GM23248 (cell line): ENCODE measurements at places on chromosomes 4 and X. TPM values are rescaled to one million over a fixed set of nuclear protein-coding genes. Genes with fewer than 3 reads are reported as not detected.

DNA sequence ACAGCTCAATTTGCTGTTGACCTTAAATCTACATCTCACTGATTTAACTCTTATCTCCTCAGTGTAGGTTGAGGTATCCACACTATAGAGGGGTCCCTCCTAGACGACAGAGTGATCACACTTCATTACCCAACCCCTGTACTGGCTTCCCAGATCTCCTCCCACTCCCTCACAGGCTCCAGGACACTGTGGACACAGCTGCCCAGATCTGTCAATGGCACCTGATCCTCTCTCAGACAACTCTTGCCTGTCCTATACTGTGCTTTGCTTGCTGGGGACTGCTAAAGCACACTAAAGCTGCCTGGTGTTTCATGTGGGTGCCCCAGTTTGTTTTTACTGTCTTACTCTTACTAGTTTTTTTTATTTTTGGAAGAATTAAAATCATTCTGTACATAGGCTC lies 27.9 kb downstream of the RAB40AL start:
- no peak overlapping the region for H3K4me3 ChIP-seq
- no peaks in the 10 kb centered on the region for H3K27me3 ChIP-seq
- no peak for DNase-seq

GRCh38 chr4:175435381-175435783 lies 376.7 kb downstream of the GPM6A start:
- no peak for DNase-seq
- no peaks in the 10 kb centered on the region for H3K36me3 ChIP-seq
- H3K4me1 ChIP-seq, result no peaks in the 10 kb centered on the region

GRCh38 chr4:125359960-125360634 lies 45.3 kb downstream of the FAT4 start:
- DNase-seq, result peak; percentile 7
- H3K27me3 ChIP-seq, result no peaks in the 10 kb centered on the region
- H3K4me3 ChIP-seq, result peak overlapping the region; percentile 12; the same call in 1 of the 2 replicates
- no peak overlapping the region for H3K27ac ChIP-seq
- H3K36me3 ChIP-seq, result no peaks in the 10 kb centered on the region

DNA sequence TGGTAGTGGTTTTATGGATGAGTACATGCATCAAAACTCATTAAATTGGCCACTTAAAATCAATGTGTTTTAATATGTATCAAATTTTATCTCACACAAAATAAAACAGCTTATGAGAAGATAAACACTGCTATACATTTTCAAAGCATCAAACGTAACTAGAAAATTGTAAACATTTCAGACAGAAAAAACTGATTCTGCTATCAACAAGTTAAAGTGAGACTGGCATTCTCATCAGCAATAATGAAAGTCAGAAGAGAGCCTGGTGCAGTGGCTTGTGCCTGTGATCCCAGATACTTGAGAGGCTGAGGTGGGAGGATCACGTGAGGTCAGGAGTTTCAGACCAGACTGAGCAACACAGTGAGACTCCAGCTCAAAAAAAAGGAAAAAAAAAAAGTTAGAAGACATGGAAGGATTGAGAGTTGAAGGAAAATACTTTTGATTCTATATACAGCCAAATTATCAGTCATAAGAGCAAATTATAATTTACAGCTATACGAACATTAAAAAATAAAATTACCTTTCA lies 2.9 kb downstream of the TBCK start:
- peaks cover 56% of the 10 kb centered on the region for H3K4me1 ChIP-seq
- H3K27me3 ChIP-seq, result no peaks in the 10 kb centered on the region
- DNase-seq, result no peak
- peak overlapping the region; percentile 49 for H3K4me3 ChIP-seq
- peak overlapping the region; percentile 74 for H3K27ac ChIP-seq

DNA sequence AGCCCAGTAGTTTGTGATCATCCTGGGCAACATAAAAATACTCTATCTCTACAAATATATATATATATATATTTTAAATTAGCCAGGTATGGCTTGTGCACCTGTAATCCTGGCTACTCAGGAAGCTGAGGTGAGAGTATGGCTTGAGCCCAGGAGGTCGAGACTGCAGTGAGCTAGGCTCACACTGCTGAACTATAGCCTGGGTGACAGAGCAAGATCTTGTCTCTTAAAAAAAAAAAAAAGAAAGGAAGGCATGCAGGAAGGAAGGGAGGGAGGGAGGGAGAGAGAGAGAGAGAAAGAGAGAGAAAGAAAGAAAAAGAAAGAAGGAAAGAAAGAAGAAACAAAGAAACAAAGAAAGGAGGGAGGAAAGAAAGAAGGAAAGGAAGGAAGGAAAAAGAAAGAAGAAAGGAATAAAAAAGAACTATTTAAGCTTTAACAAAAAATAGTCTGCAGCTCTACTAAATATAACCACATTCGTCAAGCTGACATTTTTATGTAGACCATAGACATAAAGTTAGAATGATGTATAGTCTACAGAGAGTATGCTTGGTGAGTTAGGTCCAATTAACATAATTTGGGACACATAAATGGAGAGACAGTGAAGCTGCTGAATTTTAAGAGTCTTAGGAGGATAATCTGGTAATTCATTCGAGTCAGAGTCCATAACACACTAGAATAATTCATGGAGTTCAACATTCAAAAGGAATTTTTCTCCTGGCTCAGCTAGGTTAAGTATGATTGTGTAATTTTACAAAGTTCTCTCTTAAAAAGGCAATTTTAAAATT lies 111.9 kb downstream of the GLRA3 start:
- DNase-seq, result no peak
- no peaks in the 10 kb centered on the region for H3K36me3 ChIP-seq
- no peaks in the 10 kb centered on the region for H3K4me1 ChIP-seq
- H3K27me3 ChIP-seq, result peaks cover 13% of the 10 kb centered on the region; the same call in 1 of the 2 replicates
- H3K4me3 ChIP-seq, result no peak overlapping the region

DNA sequence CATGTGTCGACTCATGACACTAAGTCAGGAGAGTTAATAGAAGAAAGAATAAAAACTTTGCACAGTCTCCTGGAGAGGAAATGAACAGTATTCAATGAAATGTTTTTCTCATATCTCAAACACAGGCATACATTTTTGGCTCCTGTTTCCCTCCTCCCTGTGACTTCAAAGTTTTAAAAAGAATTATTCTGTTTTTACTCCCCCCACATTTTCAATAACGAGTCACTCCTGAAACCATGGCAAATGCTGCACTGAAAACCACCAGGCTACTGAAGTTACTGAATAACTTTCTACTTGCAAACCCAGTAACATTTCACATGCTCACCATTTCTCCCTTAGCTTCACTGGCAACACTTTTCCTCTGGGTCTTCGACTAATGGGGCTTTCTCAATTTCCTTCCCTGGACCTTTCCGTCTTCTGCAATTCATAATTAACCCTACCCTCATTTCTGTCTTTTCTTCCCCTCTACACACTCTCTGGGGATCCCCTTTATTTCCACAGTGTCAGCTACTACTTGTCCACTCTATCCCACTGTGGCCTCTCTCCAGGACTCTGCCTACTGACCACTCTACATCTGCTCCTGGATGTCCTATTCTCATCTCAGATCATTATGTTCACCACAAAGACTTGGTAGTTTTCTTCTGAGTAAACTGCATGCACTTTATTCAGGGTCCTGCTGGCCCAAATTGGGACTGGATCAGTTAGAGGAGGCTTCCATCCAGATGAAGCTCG lies 225.8 kb upstream of the ETNPPL start:
- H3K36me3 ChIP-seq, result no peaks in the 10 kb centered on the region
- no peak overlapping the region for H3K4me3 ChIP-seq
- no peaks in the 10 kb centered on the region for H3K27me3 ChIP-seq
- DNase-seq, result peak; percentile 50
- no peak overlapping the region for H3K27ac ChIP-seq

- no peaks in the 10 kb centered on the region for H3K36me3 ChIP-seq
- no peak for DNase-seq
- H3K4me1 ChIP-seq, result no peaks in the 10 kb centered on the region
Observed at GRCh38 chrX:100247826-100248225, 162.2 kb downstream of the PCDH19 start.

DNA sequence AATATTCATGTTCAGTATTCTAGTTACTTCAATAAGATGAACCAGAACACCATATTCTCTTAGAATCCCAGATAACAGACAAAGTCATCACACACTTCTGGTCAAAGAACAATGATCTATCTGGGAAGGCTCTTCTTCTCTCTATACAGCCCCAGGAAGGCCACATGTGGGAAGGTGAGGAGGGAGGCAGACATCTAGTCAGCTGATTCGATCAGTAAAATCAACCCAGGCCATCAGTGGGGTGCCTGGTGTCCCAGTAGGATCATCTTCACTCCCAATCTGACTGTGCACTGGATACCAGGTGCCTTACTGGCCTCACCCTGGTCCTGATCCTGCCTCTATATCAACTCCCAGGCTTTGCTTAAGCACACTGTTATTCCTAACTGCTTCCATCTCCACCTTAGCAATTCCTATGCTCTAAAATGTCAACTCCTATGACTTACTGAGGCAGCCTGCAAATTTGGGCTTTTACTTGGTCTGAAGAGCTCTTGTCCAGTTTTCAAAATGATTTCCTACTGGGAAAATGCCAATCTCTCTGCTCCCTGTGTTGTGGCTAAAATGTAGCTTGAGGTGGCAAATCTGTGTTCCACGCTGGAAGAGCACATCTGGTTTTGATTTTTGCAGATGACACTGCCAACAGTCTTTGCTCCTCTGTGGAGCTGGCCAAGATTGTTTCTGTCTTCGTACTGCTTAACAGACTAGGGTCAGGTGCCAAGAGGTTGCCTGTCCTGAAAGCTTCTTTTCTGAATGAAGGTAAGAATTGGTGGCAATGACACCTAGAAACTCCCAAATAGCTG lies 128.7 kb downstream of the MGST2 start:
- no peaks in the 10 kb centered on the region for H3K27me3 ChIP-seq
- H3K36me3 ChIP-seq, result no peaks in the 10 kb centered on the region
- no peak overlapping the region for H3K4me3 ChIP-seq
- H3K27ac ChIP-seq, result no peak overlapping the region
- peaks cover 20% of the 10 kb centered on the region for H3K4me1 ChIP-seq

- H3K27me3 ChIP-seq, result no peaks in the 10 kb centered on the region
- H3K4me1 ChIP-seq, result no peaks in the 10 kb centered on the region
- H3K36me3 ChIP-seq, result no peaks in the 10 kb centered on the region
Observed at GRCh38 chr4:41052287-41052686, 162.1 kb downstream of the APBB2 start.

DNA sequence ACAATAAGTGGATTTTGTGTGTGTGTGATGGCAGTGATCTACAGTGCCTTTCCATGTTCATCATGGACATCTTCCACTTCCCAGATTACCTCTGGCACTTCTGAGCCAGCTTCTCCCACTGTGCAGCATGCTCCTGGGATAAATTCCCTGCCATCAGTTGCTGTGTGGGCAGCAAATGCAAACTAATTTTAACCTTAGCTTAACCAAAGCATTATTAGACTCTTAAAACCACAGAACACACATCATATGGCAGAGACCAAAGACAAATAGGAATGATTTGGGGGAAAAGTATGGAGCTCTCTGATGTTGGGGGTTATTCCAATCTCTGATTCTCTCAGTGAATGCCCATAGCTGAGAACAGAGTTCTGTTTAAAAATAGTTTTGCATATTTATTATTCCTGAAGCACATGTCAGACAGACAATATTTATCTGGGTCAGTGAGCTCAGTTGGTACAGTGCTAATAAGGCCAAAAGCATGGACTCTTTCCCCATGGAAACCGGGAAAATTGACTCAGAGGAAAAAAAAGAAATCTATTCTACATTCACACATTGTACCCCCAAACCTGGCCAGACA lies 567.4 kb downstream of the IQCM start:
- no peaks in the 10 kb centered on the region for H3K36me3 ChIP-seq
- no peaks in the 10 kb centered on the region for H3K4me1 ChIP-seq
- H3K27me3 ChIP-seq, result no peaks in the 10 kb centered on the region
- DNase-seq, result no peak
- H3K27ac ChIP-seq, result no peak overlapping the region
- H3K4me3 ChIP-seq, result no peak overlapping the region

DNA sequence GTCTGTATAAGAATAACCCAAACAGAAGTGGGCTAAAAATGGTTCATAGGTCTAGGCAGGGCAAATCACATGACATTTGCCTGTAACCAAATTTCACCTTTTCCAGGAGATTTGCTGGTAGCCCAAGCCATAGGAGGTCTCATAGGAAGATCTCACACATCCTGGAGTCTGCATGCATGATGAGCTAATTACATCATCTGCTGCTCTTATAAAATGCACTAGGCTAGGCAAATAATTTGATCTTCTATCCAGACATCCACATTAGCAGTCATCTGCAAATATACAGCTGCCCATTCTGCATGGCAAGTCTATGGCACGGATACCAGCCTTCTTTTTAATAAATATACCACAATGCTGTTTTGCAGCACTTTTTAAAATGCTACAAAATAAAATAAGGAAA lies 87.2 kb downstream of the MAPK10 start:
- H3K27ac ChIP-seq, result no peak overlapping the region
- H3K4me1 ChIP-seq, result 0 out of 2 replicates have a peak, but pooled peaks cover 3% of the 10 kb centered on the region
- no peak overlapping the region for H3K4me3 ChIP-seq
- no peaks in the 10 kb centered on the region for H3K27me3 ChIP-seq
- no peak for DNase-seq
- H3K36me3 ChIP-seq, result no peaks in the 10 kb centered on the region; the same call in 1 of the 2 replicates

- no peaks in the 10 kb centered on the region for H3K4me1 ChIP-seq
- H3K27me3 ChIP-seq, result peaks cover 26% of the 10 kb centered on the region
- H3K27ac ChIP-seq, result no peak overlapping the region
- H3K36me3 ChIP-seq, result no peaks in the 10 kb centered on the region
Observed at GRCh38 chrX:72306851-72307645, 1.3 kb upstream of the CITED1 start.

DNA sequence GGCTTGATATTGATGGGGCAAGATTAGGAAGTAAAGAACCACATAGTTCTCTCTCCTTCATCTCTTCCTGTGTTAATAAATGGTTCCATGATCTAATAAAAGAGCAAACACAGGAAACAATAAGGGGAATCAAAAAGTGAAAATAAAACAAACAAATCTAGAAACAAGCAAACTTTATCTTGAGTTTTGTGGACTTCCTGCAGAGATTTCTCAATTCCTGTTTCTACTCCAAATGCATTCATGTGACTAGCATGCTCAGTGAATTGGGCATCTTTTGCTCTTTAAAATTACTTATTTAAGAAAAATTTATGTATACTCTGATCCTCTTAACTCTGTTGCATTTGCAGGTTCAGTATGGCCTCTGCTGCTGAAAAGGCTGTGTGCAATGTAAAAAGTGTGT lies 682.0 kb downstream of the KCTD8 start:
- no peaks in the 10 kb centered on the region for H3K4me1 ChIP-seq
- DNase-seq, result no peak
- H3K36me3 ChIP-seq, result no peaks in the 10 kb centered on the region
- H3K27ac ChIP-seq, result no peak overlapping the region
- no peaks in the 10 kb centered on the region for H3K27me3 ChIP-seq

- peaks cover 15% of the 10 kb centered on the region; the same call in 1 of the 2 replicates for H3K4me1 ChIP-seq
- H3K36me3 ChIP-seq, result peaks cover 15% of the 10 kb centered on the region; the same call in 1 of the 2 replicates
- H3K27me3 ChIP-seq, result no peaks in the 10 kb centered on the region
- peak; percentile 22 for DNase-seq
- H3K27ac ChIP-seq, result peak overlapping the region; percentile 80
Observed at GRCh38 chr4:498328-498904, 540 bp downstream of the ZNF721 start.

The IBSP gene
- not detected in 2 replicates for total RNA-seq

The BMPR1B gene
- 0.76 TPM in 2 replicates for total RNA-seq

The RHOXF2B gene
- total RNA-seq, result not detected in 2 replicates

The SPP1 gene
- 2.7 and 3.1 TPM in 2 replicates for total RNA-seq

The LANCL3 gene
- not detected in 2 replicates for total RNA-seq

The EDA2R gene
- total RNA-seq, result 14.3 and 17.6 TPM in 2 replicates

The ASB12 gene
- total RNA-seq, result 0.22 TPM in 1 of 2 replicates, not detected in the other

The TBC1D19 gene
- 25.0 and 37.3 TPM in 2 replicates for total RNA-seq

The UGT2A3 gene
- not detected in 2 replicates for total RNA-seq
